ENCODE measurements at places on chromosomes 2 and 18. TPM values are rescaled to one million over a fixed set of nuclear protein-coding genes. Genes with fewer than 3 reads are reported as not detected.
A peak's percentile ranks its signal among the peaks of the same experiment; 100 is the strongest.

GRCh38 chr2:226300196-226300886 lies 499.3 kb downstream of the IRS1 start:
- DNase-seq: no peak

- no peak for DNase-seq
These were observed 15.4 kb downstream of the HK2 start for GRCh38 chr2:74849228-74849892.

DNA sequence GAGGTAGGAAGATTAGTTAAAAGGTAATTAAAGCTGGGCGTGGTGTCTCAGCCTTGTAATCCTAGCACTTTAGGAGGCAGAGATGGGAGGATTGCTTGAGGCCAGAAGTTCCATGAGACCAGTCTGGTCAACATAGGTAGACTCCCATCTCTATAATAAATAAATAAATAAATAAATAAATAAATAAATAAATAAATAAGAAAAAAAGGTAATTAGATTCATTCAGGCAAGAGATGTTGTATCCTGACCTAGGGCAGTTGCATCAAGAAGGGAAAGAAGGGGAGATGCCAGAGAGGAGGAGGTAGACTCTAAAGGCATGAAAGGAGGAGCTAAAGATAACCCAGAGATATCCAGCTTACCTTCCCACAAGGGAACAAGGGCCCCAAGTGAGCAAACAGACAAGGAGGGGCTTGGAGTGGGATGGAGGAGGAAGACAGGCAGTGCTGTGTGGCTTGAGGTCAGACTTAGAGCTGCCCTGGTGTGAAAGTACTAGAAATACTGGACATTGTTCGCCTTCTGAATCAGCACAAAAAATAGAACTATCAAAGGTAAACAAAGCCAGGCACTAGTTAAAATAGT lies 7.4 kb upstream of the RAB1A start:
- no peak for DNase-seq

PJVK gene
- total RNA-seq: 4.3 TPM

DNA sequence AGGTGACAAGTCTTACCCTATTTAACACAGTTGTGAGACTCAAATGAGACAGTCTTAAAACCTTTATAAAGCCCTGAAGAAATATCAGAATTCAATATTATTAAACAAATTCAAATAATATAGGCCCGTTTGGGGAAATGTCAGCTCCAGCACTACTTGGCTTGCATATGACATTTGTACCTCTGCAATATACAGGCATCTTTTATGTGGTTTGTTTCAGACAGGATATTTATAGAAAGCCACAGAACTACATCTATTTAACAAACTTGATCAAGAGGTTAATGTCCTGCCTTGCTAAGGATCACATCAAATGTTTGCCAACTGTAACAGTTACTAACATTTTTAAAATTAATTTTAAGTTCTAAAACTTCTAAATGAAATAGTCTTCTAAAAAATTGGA lies 3.2 kb upstream of the MREG start:
- no peak for DNase-seq

DNA sequence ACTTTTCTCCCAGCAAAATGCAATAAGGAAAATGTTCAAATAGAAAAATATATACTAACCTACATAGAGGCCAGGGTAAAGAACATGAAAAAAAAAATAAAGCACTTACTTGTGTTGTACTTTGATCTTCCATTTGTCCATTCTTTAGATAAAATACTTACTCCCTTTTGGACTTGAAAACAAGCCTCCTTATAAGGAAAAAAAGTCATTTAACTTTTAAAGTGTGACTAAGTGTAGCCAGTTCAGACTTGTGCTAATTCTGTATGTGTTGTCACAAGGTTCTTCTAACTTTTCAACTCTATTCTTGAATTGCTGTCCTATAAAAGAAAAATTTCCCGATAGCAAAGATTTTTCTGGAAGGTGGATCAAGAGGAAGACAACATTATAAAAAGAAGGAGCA lies 23.2 kb downstream of the SLC40A1 start:
- peak; percentile 24 for DNase-seq

G6PC2 gene
- not detected for total RNA-seq

FOSL2 gene
- 149 TPM for total RNA-seq

DNA sequence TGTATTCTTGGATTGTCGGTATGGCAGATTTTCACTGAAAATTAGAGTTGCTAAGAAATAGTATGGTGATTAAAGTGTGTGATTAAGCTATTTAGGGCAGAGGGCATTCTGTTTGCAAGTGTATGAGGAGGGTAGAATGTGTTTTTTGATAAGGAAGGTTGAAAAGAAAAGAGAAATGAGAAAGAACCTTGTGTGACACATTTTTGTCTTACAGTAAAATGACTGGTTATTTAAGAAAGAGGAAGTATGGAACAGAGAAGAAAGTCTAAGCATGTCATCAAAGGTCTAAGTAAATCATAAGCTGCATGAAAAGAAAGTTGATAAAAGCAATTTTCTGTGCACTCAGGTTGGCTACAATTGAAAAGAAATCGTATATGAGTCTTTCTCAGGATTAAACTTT lies 5.2 kb upstream of the RSAD2 start:
- DNase-seq: no peak

TDRD15 gene
- total RNA-seq: 0.06 TPM

UGT1A5 gene
- 2.1 TPM for total RNA-seq

- no peak for DNase-seq
These were observed 88.3 kb upstream of the CCDC68 start for GRCh38 chr18:55047546-55047945.

ACKR3 gene
- 8.7 TPM for total RNA-seq
